Activated CD4-positive, alpha-beta memory T cell treated with anti-CD3 and anti-CD28 coated beads, Interleukin-2, amount 10 ng/mL, durations not matched to agents 7 days and 5 days (primary cell): ENCODE measurements at places on chromosomes 6 and 20. TPM values are rescaled to one million over a fixed set of nuclear protein-coding genes. Genes with fewer than 3 reads are reported as not detected.

DNA sequence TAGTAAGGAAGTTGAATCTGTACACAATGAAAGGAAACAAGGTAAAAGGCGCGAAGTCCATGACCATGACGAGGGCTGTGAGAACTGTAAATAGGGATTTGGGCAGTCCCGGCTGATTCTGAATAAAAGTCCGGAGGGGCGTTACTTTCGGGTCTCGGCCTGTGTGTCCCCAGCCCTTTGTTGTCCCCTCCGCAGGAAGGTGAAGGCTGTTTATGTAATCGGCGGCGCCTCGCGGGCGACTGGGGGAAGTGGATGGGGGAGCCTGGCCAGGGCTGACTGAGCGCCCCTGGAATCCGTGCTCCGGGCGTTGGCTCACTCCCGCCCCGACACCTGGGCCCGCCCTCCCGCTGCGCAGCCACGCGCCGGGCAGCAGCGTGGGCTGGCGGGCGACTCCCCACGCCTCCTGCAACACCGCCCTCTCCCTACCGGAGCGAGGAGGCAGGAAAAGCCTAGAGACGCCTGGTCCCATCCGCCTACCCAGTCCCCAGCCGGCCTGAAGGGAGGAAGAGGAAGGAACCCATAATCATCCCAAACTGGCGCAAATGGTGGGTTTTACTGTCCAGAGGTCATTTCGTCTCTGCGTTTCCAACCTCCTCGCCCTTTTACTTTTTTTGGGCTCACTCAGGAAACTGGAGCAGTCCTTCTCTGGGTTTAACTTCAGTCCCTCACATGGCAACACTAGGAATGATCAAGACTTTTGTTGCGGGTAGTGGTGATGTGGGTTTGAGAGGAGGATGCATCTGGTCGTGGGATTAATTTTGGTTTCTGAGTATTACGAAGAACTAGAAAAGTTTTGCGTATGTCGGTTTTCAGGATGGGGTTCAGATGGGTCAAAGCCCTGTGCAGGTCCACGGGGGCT lies 12.1 kb downstream of the TRIM31 start:
- H3K4me3 ChIP-seq: peak overlapping the region; percentile 55
- DNase-seq: peak; percentile 21
- no peaks in the 10 kb centered on the region for H3K36me3 ChIP-seq
- no peak overlapping the region for H3K27ac ChIP-seq
- H3K4me1 ChIP-seq: peaks cover 43% of the 10 kb centered on the region

DNA sequence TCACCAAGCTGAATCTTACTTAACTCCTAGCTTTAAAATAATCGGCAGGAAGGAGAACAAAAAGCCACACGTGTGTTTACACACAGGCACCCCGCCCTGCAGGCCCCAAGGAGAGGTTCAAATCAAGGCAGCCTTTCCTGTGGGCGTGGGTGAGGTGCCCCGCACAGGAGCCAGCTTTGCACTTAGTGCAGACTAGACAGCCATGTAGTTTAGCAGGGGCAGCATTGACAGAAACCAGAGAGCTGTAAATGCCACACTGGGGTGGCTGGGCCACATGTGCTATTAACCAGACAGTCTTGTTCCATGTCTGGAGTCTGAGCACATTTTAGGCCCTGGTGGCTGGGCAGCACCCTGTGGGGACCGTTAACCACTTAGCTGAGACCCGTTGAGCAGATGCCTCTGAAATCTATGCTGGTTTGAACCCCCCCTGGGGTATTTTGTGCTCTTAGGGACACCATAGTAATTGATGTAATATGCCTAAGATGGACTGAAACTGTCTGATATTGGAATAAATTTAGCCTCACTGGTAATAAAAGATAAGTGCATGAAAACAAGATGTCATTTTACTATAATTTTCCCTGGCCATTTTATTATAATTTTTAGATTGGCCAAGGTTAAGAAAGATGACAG lies 106.4 kb upstream of the KCNG1 start:
- peaks cover 18% of the 10 kb centered on the region for H3K4me1 ChIP-seq
- H3K4me3 ChIP-seq: no peak overlapping the region
- no peaks in the 10 kb centered on the region for H3K36me3 ChIP-seq

DNA sequence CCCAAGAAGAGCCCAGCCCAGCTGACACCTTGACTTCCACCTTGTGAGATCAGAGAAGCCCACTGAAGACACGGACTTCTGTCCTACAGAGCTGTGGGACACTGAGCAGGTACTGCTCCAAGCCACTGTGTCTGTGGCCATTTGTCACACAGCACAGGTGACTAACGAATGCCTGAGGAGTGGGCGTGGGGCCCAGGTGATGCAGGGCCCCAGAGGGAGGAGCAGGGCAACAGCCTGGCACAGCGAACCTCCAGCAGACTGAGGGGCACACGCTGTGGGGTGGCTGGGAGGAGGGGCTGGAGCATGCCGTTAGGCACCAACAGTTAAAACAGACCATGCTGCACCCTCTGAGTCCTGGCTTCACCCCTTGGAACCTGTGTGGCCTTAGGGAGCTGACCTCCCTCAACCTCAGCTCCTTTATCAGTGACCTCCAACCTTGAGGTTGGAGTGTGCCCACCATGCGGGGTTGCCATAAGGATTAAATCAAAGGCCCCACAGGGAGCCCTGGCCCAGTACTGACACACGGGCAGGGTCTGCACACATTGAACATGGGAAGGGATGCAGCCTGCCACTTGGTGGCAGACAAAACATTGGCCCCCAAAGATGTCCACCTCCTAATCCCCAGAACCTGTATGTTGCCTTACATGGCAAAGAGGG lies 119.9 kb upstream of the CST7 start:
- H3K4me3 ChIP-seq: no peak overlapping the region
- no peaks in the 10 kb centered on the region for H3K4me1 ChIP-seq
- H3K36me3 ChIP-seq: no peaks in the 10 kb centered on the region
- DNase-seq: no peak

DNA sequence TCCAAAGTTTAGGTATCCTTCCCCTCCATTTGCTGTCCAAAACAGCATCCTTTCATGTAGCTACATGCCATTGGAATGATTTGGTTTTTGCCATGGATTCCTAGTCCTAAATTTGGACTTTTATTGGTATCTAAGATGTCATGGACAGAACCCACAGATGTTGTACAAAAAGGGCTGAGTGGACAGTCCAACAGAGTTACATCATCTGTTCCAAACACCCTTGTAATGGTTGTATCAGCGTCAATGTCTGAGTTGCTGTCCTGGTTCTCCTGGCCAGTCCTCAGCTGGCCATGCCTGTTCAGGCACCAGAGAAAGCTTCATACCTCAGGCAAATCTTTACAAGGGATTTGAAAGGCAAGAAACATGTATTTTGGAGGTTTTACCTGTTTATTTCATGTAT lies 191.3 kb downstream of the ESR1 start:
- H3K27ac ChIP-seq: no peak overlapping the region
- peaks cover 2% of the 10 kb centered on the region for H3K27me3 ChIP-seq
- no peak for DNase-seq
- H3K4me3 ChIP-seq: no peak overlapping the region
- H3K36me3 ChIP-seq: no peaks in the 10 kb centered on the region

DNA sequence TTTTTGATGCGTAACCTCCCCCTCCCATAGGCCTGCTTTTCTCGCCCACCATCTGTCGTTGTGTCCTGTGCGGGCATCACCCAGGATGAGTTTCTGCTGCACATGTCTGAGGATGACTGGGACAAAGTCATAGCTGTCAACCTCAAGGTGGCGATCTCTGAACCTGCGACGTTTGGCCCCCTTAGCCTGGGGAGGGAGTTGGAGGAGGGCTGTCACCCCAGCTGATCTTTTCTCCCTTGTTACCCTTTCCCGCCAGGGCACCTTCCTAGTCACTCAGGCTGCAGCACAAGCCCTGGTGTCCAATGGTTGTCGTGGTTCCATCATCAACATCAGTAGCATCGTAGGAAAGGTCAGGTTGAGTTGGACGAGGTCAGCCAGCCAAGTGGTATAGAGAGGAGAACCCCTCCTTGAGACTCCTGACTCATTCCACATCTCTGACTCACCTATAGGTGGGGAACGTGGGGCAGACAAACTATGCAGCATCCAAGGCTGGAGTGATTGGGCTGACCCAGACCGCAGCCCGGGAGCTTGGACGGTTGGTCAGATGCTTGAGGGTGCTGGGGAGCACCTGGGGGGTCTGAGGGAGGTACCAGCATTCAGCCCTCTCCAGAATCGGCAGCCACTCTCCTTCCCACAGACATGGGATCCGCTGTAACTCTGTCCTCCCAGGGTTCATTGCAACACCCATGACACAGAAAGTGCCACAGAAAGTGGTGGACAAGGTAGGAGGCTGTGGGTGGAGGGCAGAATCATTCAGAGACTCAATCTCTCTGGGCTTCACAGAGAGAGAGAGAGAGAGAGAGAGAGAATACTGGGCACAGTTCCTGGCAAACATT lies 954 bp downstream of the HSD17B8 start:
- H3K36me3 ChIP-seq: peaks cover 48% of the 10 kb centered on the region
- DNase-seq: peak; percentile 47
- peak overlapping the region; percentile 82 for H3K27ac ChIP-seq
- H3K27me3 ChIP-seq: no peaks in the 10 kb centered on the region
- H3K4me1 ChIP-seq: peaks cover 72% of the 10 kb centered on the region

- H3K27me3 ChIP-seq: peaks cover 6% of the 10 kb centered on the region
- H3K36me3 ChIP-seq: peaks cover 15% of the 10 kb centered on the region
- H3K27ac ChIP-seq: peak overlapping the region; percentile 73
- DNase-seq: peak; percentile 51
- H3K4me1 ChIP-seq: peaks cover 46% of the 10 kb centered on the region
Observed at GRCh38 chr6:37696220-37696840, 1.4 kb downstream of the MDGA1 start.

- H3K4me3 ChIP-seq: no peak overlapping the region
- peaks cover 10% of the 10 kb centered on the region for H3K4me1 ChIP-seq
- H3K27me3 ChIP-seq: no peaks in the 10 kb centered on the region
- H3K27ac ChIP-seq: no peak overlapping the region
- DNase-seq: no peak
- peaks cover 35% of the 10 kb centered on the region for H3K36me3 ChIP-seq
Observed at GRCh38 chr6:144595266-144595665, 310.1 kb downstream of the UTRN start.

Gene OR12D3
- not detected for total RNA-seq

Gene EFCAB8
- total RNA-seq: 0.55 TPM

Gene TGM2
- total RNA-seq: 0.33 TPM
